ENCODE measurements at places on chromosomes 5 and 9. TPM values are rescaled to one million over a fixed set of nuclear protein-coding genes. Genes with fewer than 3 reads are reported as not detected.

GRCh38 chr5:107553117-107553555 is 117.6 kb downstream of the EFNA5 start:
- H3K27ac ChIP-seq = no peak overlapping the region
- no peak overlapping the region for H3K4me3 ChIP-seq
- DNase-seq = no peak
- no peaks in the 10 kb centered on the region for H3K36me3 ChIP-seq
- no peaks in the 10 kb centered on the region for H3K4me1 ChIP-seq

DNA sequence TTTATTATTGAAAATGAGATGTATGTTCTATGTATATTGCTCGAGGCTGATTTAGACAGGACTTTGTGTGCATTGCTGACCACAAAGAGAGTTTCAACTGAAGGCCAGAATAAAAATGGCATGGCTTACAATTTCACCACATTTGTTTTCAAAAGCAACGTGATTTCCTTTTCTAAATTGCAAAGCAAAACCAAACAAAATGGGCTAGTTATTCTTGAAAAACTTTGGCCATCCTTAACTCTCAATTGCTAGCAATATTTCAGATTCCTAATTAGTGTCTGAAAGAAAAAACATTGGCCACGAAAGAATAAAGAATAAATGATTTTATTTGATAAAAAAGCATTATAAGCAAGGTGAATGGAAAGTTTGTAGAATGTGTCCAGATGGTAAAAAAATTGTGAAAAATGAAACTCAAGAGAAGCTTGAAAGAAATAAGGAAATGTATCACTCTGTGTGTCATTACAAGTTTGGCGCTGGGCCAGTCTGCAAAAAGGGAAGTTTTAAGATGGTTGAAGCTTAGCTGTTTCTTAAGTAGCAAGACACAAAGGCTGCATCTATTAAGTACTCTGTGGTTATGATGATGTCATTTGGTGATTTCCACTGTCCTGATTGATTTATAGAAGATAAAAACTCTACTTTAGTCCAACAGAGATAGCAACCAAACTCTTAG is 89.2 kb upstream of the PRLR start:
- no peaks in the 10 kb centered on the region for H3K4me1 ChIP-seq
- H3K27ac ChIP-seq = no peak overlapping the region
- DNase-seq = peak; percentile 1
- no peaks in the 10 kb centered on the region for H3K27me3 ChIP-seq
- no peak overlapping the region for H3K4me3 ChIP-seq

GRCh38 chr5:560792-561166 is 36.5 kb upstream of the SLC9A3 start:
- no peak overlapping the region for H3K27ac ChIP-seq
- no peak for DNase-seq
- H3K4me3 ChIP-seq = no peak overlapping the region
- no peaks in the 10 kb centered on the region for H3K4me1 ChIP-seq

Gene DBH
- 0.12 TPM for total RNA-seq

Gene GM2A
- 12.0 TPM for total RNA-seq

All from CD4-positive, CD25-positive, alpha-beta regulatory T cell (primary cell).